ENCODE measurements at places on chromosomes 1 and 21.

DNA sequence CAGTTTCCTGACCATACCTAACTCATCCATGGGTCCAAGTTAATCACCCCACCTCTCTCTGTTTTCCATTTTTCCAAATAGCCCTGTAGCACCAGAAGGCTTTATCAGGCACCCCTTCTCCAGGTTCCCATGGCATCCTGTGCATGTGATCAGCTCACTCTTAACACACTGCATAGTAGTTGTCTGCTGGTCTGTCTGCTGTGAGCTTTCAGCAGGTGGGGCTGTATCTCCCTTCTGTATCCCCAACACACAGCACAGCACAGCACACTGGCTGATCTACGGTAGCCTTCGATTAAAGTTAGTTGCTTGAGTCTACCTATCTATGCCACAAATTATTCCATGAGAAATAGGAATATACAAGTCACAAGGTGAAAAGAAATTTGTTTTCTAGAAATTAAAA is 54.3 kb upstream of the C1orf198 start:
- DNase-seq = no peak

DNA sequence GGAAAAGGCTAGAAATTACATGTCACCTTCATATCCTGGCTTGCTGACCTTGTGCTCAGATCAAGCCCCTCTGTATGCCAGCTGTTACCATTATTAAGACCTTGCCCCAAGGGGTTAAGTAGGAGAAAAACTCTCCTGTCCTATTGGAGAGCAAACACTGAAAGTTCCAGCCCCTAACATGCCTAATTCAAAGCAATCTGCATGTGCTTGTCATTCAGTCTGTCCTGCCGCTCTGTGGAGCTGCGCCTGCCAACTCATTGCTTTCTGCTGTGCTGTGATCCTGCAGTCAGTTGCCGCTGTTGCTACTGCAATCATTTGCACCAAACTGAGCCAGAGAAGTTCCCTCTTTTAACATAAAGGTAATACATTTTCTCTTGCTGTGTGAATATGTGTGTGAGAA is 113.4 kb downstream of the DISP1 start:
- no peak for DNase-seq

GRCh38 chr1:201498621-201499020 is 8.3 kb downstream of the CSRP1 start:
- DNase-seq = no peak

DNA sequence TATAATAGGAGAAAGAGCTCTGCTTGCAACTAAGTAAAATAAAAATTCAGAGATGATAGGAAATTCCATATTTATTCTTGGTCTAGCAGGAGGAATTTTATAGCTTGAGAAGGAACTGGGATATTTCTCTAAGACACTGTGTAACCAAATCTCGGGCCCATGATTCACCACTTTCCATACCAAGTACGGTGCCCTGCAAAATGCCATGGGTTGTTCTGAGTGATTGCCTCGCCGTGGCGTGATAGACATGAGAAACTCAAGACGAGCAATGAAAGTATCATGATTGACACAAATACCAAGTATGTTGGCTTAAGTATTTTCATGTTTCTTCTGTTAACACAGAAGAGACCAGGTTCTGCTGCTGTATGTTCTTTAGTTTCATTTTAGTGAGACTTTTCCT is 167.2 kb downstream of the LMO4 start:
- no peak for DNase-seq

DNA sequence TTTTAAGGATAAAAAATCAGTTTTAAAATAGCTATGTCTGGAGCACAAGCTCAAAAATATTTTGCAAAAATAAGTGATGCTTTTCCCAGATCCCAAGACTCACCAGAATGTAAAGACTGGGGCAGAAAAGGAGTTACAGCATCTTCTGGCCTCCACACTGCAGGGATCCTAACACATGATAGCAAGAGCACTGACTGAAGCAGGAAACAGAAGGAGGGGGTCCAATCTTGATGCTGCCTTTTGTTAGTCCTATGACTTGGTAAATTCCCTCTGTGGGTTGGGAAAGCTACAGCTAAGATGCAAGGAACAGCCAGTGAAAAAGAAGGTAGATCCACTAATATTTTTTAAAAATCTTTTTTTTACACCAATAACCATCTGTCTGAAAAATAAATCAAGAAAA is 54.2 kb upstream of the TNR start:
- no peak for DNase-seq

- DNase-seq = no peak
Measured at GRCh38 chr1:160499631-160500030, 23.4 kb downstream of the SLAMF6 start.

DNA sequence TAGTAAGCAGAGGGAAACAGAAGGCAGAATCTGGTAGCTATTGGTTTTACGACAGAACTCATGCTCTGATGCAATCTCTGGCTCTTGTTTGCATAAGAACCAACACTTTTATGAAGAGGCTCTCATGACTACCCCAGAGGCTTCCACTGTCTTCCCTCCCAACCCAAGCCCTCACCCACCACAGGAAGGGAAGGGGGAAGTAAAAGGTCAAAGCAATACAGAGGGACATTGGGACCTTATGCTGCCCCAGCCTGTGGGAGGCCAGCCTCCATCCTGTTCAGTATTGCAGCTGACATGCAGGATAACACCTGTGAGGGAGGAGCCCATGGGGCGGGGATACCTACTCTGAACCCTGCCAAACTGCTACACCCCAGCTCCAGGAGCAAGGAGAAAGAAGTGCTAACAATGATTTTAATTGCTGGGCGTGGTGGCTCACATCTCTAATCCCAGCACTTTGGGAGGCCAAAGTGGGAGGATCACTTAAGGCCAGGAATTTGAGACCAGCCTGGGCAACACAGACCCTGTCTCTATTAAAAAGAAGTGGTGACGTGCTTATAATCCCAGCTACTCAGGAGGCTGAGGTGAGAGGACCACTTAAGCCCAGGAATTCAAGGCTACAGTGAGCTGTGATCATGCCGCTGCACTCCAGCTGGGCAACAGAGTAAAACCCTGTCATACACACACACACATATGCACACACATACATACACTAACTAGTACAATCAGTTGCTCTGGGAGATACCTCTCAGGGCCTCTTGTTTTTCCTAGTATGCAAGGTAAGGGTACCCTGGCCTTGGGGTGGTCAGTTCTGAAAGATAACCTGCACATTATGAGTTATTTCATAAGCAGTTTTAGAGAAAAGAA is 9.5 kb downstream of the MR1 start:
- no peak for DNase-seq

- DNase-seq = no peak
Measured at GRCh38 chr21:37833301-37833700, 83.0 kb downstream of the KCNJ6 start.

DNA sequence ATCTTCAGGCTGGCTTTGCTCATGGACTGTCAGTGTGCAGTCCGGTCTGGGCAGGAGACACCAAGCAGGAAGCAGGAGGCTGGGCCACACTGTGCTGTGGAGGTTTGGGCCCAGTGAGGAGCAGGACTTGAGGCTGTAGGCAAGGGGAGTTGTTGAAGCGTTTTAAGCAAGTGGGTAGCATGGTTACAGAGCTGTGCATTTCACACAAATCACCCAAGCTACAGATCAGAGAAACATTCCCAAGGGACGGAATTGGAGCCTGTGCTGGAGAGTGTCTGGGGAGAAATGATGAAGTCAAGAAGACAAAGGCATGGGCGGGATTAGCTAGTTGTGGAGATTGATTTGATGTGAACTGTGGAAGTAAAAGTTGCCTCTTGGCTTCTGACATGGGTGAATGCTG is 60.9 kb downstream of the KIF21B start:
- no peak for DNase-seq

DNA sequence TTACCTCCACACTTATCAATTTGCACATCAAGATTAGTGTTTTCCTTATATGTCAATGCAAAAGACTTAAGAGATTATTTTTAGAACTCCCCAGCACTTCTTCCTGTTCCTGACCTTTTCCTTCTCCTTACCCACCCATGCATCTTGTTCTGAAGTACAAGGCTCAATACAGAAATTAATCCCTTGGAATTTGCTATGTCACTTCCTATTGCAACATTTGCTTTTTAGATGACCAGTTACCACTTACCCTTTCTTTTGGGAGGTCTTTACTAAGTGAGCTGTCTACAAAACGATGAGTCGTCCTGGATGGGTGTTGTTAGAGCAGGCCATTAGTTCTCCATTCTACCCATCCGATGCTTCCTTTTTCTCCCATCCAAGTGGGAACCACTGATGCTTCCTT is 221.2 kb downstream of the FMN2 start:
- DNase-seq = peak; percentile 64

DNA sequence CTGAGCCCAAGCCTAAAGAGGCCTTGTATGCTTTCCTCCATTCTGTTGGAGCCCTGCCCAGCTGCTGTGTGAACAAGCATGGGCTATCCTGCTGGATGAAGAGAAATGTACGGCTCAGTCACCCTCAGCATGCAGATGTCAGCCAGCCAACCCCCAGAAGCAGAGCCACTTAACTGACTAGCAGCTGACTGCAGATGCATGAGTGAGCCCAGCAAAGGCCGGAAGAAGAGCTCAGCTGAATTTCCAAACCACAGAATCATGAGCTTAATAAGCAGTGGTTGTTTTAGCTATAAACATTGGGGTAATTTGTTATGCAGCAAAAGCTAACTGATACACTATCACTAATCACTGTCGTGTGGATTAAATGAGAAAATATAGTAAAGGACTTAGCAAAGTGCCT is 39.0 kb downstream of the FOXO6 start:
- DNase-seq = no peak

DNA sequence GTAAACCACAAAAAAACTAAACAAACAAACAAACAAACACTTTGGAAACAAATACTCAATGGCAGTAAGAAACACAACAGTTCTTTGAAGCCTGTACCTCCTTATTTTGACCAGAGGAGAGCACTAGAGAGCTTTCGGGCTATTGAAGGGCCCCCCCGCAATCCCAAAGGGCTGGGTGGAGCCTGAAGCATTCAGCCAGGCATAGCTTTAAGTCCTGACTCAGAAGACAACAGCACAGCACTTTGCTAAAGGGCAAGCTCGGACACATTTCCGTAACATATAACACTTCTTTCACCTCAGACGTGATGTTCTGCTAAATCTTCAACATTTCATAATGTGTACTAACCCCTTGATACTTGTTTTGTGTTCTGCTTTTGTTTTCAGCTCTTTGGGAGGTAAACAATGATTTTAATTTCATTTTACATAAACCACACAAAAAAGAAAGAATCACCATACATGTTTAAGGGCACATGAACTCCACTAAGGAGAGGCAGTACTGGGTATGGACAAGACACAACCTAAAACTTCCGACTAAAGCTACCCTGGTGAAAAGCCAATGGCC is 9.7 kb upstream of the SHCBP1L start:
- DNase-seq = peak; percentile 64

DNA sequence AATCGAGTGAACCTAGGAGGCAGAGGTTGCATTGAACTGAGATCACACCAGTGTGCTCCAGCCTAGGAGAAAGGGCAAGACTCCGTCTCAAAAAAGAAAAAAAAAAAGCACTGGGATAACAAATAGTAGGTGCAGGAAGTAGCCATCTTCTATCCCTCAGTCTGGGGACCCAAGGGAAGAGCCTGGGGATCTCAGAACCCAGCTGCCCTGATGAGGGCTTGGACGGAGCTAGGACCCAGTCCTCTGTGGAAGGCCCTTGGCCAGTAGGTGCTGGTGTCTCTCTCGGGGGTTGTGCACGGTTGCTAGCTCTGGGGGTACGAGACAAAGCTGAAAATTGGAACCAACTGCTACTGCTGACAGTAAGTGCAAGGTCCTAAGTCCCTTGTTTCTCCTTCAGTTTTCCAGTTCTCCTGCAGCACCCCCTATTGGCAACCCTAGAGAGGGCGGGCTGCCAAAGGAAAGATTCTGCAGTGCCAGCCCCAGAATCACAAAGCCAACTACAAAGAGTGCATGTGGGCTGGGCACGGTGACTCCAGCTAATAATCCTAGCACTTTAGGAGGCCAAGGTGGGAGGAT is 57.6 kb upstream of the KIF1B start:
- no peak for DNase-seq

DNA sequence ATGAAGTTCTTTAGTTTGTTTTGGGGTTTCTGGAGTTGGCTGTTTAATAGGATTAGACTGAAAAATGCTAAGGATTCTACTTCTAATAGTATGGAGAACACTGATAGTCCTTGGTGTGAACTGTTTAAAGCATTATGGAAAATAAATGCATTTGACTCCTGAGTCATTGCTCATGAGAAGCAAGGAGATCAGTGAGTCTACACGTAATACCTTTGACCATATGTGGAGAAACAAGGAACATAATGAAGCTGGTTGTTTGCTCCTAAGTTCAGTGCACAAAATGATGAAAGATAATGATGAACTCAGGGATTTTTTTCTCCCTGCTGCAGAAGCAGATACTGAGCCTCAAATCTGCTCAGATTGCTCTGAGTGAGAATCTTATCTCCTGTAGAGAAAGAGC is 158.9 kb upstream of the COL11A1 start:
- DNase-seq = no peak

- DNase-seq = no peak
Measured at GRCh38 chr1:91057784-91058183, 35.9 kb upstream of the ZNF644 start.

DNA sequence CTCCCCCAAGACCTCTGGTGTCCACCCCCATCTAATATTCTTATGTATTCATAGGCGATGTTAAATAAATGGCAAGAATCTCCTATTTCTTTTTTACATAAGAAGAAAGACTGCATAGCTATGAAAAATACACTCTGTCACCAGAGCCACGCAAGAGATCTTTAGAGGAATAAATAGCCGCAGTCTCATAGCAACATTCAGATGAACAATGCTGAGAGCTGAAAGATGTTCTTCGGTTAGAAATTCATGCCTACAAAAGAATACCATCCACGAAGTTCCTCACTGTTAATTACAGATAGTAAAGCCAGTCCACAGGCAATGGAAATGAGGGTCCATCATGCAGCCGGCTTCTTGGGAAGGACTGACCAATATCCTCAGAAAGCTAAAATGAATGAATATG is 76.0 kb upstream of the SOD1 start:
- no peak for DNase-seq

GRCh38 chr1:226678701-226679100 is 60.4 kb downstream of the ITPKB start:
- DNase-seq = no peak

- DNase-seq = no peak
Measured at GRCh38 chr1:41433501-41433900, 51.0 kb downstream of the EDN2 start.

GRCh38 chr1:193019442-193020026 is 39.6 kb downstream of the UCHL5 start:
- DNase-seq = peak; percentile 12

DNA sequence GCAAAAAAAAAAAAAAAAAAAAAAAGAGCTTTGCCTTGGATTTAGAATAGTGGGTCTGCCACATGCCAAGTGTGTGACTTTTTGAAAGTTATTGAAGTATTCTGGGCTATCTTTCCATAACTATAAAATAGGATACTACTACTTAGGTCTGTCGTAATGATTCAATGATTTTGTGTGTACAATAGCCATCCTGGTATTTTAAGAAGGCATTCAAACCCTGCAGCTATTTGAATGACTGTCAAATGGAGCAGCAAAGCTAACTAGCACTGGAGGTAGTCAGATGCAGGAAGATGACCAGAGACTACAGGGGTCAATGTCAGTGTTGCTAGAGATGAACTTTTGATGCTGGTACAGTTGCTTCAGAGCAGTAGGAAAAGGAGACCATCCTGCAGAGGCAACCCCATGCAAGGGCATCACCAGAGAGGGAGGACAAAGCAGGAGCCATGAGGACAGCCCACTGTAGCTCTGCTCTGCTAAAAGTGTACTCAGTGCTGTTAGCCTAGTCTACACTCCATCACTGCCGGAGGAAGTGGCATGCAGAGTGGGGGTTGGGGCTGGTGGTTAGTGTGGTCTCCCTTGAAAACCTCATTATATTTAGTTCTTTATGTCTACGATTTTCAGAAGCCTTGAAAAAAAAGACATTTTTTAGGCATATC is 29.0 kb downstream of the DUSP10 start:
- DNase-seq = no peak
